Right cardiac atrium (tissue), 5 donors: ENCODE measurements at places on chromosomes 7 and 10. TPM values are rescaled to one million over a fixed set of nuclear protein-coding genes. Genes with fewer than 3 reads are reported as not detected.

The ADARB2 gene
- 1.6 TPM for polyA plus RNA-seq

The CAV2 gene
- polyA plus RNA-seq, result 136 TPM

The EXOC6 gene
- polyA plus RNA-seq, result 5.7 TPM

The BTBD16 gene
- not detected for polyA plus RNA-seq

The ENTPD1 gene
- 5.3 TPM for polyA plus RNA-seq

- no peak for DNase-seq
Measured at GRCh38 chr10:21084700-21085099, 187.6 kb upstream of the NEBL start.

GRCh38 chr10:93481637-93482144, 443 bp downstream of the MYOF start:
- no peak for DNase-seq

DNA sequence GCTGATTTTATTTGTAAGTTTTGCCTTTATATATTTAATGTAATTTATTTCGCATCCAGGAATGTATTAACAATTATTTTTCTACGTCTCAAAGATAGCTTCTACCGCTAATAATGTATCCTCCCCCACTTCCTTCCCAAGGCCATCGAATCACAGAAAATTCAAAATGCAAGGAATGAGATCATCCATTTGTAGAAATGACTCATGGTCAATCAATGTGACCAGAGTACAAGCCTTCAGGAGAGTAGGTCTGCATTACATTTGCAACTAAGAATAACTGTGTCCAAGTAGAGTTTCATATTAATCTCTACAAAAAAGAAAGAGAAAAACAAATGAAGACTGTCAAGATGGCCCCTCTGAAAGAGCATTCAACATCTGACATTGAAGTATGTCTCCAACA, 205.9 kb upstream of the PHF14 start:
- no peak for DNase-seq

DNA sequence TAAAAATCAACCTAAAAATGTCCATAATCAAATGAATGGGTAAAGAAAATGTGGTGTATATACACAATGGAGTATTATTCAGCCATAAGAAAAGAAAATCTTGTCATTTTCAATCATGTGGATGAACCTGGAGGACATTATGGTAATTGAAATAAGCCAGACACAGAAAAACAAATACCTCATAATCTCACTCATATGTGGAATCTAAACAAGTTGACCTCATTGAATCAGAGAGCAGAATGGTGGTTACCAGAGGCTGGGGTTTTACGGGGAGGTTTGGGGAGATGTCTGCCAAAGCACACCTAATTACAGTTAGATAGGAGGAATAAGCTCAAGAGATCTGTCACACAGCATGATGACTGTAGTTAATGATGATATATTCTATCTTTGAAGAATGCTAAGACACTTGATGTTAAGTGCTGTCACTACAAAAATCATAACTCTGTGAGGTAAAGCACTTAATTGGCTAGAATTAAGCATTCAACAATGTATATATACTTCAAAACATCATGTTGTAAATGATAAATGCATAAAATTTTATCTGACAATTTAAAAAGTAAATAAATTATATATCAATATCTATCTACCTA, 39.1 kb upstream of the TNPO3 start:
- DNase-seq, result no peak

DNA sequence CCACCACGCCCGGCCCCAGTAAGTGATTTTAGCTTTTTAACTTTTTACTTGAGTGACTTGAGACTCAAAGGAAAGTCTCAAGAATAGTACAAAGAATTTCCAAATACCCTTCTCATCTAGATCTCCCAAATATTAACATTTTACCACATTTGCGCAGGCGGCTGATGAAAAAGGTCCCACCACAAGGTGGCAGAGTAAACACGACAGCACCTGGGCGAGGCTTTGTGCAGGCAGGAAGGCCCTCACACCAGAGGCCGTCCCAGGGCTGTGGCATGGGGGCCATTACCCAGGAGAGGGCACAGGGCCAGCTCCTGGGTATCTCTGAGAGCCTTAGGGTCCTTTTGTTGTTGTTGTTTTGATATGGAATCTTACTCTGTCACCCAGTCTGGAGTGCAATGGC, 50.0 kb upstream of the WIPI2 start:
- no peak for DNase-seq

GRCh38 chr10:126736727-126737126, 66.2 kb upstream of the C10orf90 start:
- DNase-seq, result no peak
